Neural crest cell (in vitro differentiated cells): ENCODE measurements at places on chromosomes 12 and 14. TPM values are rescaled to one million over a fixed set of nuclear protein-coding genes. Genes with fewer than 3 reads are reported as not detected.

- DNase-seq = no peak
These were observed 3.6 kb upstream of the FOXG1 start for GRCh38 chr14:28762955-28763326.

DNA sequence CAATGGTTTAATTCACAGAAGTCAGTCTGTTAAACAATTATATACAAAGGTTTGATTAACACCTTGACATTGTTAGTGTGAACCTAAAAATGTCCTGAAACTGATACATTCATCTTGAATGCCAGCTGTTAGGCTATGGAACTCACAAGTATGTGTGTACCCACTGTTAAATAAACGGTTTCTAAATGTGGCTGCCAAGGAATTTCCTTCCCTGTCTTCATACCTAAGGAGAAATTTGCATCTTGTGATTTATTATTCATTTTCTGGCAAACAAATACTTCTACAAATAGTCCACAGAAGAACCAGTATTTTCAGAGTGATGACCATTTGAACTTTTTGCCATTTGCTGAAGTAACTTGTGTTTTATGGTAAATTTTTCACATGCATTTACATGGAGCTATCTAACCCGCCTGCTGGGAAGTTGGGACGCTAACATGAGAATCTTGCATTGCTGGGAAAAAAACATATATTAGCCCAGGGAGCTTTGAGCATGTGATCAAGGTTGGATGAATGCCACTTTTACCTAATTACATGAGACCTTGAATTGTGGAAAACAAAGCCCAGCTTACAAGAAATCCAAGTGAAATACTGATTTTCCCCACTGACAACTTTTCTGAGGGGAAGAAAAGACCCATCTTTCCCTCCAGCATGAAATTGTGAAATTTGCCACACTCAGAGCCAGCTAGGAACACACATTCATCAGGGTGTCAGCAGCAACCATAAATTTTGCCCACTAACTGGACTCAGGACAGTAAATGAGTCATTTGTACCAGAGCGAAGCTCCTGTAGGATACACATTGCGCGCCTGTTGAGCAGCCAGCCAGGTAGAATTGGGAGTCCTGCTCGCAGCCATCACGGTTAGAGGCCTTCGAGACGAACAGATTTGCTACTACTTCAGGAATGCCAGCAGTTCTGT lies 118.0 kb downstream of the KICS2 start:
- no peak for DNase-seq

GRCh38 chr14:74326369-74327152 lies 21.7 kb upstream of the VRTN start:
- peak; percentile 10 for DNase-seq

GRCh38 chr14:100423317-100424010 lies 100.3 kb downstream of the SLC25A47 start:
- no peak for DNase-seq

DNA sequence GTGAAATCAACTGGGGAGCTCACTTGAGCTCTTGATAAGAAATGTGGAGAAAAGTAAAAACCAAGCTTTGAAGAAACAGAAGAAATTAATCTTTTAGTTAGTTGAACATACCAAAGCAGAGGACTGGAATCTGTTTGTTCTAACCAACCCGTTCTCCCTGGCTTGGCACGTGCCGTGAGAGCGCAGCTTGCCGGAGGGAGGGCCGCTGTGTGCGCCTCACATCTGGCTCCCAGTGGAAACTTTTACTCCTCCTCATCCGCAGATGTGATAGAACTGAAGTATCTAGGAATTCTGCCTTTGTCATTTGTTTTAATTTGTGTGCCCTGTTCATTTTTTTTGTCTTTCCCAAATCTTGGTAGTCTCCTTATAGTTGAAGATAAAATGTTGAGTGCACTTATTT lies 64.9 kb downstream of the DDX51 start:
- no peak for DNase-seq

GRCh38 chr12:118035190-118036041 lies 18.9 kb downstream of the RFC5 start:
- no peak for DNase-seq

GRCh38 chr12:80373666-80374065 lies 70.4 kb upstream of the PTPRQ start:
- no peak for DNase-seq

The GPR132 gene
- total RNA-seq = not detected in 2 replicates

The SNAPC1 gene
- total RNA-seq = 5.9 and 6.2 TPM in 2 replicates

The CLEC2D gene
- 9.5 and 10.6 TPM in 2 replicates for total RNA-seq
